ENCODE measurements at places on chromosomes 11 and 22.

DNA sequence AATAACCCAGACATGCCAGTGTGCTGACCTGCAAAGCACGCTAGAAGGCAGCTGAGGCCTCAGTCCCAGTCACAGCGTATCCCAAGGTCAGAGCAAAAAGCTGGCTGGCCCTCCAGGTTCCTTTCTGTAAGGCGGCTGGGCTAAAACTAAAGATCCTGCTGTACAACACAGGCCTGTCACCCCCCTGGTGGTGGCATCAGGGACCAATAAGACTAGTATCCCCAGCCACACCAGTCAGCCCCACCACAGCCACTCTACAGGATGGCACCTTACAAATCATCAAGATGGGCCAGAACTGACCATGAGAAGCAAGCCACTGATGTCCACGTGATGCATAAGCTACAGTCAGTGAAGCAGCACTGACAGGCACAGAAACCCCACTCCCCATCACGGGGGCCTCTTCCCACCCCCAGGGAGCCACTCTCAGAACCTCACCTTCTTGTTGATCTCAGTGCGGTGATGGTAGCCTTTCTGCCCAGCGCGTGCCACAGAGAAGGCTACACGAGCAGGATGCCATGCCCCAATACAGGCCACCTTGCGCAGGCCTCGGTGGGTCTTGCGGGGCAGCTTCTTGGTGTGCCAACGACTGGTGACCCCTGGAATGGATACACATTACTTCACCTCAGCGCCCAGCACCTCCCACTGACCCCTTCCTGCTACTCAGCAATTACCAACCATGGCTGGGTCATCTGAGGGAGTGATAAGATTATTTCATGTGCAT, 5.0 kb downstream of the RPL3 start:
- no peak for DNase-seq

DNA sequence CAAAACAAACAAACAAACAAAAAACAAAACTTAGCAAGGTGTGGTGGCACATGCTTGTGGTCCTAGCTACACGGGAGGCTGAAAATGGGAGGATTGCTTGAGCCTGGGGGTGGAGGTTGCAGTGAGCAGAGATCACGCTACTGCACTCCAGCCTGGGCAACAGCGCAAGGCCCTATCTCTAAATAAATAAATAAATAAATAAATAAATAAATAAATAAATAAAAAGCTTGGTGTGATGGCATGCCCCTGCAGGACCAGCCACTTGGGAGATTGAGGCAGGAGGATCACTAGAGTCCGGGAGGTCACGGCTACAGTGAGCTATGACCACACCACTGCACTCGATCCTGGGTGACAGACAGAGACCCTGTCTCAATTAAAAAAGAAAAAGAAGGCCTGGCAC, 9.0 kb upstream of the STARD10 start:
- DNase-seq: no peak

GRCh38 chr11:44979543-44980399, 29.1 kb upstream of the TP53I11 start:
- no peak for DNase-seq

GRCh38 chr11:132490978-132491377, 1041.3 kb downstream of the OPCML start:
- DNase-seq: no peak

DNA sequence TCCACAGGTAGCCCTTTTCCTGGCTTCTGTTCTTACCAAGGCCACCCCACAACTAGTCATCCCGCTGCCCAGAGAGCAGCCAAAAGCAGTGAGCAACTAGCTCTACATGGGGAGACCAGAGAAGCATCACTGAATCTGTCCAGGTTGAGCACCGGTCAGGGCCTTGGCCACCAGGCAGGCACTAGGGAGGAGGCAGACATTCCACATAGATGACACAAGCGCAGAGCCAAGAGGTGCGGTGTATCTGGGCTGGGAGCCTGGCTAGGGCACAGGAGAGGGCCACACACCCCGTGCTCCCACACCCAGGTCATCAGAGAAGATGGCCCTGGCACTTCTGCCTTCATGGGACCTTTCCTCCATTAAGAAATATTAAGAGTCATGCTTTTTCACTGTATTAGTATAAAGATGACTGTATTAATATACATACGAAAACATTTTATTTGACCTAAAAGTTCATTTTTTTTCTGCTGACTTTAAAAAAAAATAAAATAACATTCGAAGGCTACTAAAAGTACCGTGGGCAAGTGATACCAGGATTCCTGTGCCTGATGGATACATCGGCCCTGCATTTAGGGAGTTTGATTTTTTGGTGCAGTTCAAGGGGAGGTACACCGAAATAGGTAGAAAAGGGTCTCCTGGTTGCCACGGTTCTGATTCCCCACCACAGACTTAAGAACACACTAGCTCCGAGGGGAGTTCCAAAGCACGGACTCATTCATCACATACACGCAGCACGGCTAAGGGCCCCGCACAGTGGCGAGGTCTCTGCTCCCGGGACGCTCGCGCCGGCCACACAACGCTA, 1.2 kb downstream of the DGCR2 start:
- peak; percentile 25 for DNase-seq

GRCh38 chr22:22865311-22866072, 22.1 kb upstream of the IGLL5 start:
- peak; percentile 25 for DNase-seq

DNA sequence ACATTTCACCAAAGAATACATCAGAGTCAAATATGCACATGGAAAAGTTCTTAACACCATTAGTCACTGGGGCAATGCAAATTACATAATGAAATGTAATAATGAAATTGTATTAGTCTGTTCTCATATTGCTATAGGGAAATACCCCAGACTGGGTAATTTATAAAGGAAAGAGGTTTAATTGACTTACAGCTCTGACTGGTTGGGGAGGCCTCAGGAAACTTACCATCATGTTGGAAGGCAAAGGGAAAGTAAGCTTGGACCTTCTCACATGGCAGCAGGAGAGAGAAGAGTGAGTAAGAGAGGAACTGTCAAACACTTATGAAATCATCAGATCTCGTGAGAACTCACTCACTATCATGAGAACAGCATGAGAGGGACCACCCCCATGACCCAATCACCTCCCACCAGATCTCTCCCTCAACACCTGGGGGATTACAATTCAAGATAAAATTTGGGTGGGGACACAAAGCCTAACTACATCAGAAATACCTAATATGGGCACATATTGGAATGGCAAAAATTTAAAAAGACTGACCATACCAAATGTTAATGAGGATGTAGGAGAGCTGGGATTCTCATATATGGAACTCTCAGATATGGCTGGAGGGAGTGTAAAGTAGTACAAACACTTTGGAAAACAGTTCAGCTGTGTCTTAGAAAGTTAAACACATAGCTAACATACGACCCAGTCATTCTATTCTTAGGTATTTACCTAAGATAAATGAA, 65.1 kb upstream of the CD44 start:
- DNase-seq: no peak

- no peak for DNase-seq
Observed at GRCh38 chr11:34425867-34426266, 12.9 kb upstream of the CAT start.

DNA sequence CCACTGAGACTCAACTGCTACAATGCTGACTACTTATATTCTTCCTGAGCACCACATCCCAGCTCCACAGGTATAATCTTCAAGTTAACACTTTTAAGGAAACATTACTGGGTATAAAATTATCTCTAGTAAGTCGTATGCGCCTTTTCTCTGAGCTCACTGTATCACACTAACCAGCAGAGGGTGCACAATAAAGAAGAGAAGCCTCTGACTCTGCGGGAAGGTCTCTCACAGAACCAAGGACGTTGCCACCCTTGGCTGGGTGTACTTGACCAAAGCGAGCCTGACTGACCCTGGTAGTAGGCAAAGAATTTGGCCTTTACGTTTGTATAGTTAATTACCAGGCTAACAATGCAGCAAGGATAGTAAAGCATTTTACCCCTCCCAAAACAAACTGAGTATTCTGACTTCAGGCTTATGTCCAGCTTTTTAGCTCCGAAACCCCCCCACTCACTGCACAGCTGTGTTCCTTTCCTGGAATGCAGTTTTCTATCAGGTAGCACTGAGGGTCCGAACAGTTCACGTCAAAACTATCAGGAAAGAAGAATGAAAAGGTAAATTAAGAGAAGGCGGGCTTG, at the start of gene BTBD18:
BTBD18 (minus strand) TSS at position 144 of the 578 bp plus-strand sequence. CDS start 631 bp downstream, outside the sequence.
- DNase-seq: no peak

DNA sequence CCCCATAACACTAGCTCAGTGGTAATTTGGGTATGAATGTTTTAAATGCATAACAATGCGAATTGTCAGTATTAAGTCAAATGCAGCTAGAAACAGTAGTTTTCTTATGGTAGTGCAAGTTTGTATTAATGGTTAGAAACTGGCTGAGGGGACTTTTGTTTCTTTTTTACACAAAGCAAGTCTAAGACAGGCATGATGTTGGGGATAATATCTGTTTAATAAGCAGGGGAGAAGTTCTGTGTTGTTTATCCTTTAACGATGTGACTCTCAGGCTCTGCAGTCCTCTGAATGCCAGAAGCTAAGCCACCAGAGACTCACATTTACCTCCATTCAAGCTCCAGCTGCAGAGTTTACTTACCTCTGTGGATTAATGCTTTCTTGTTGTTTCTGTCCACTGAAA, 67.8 kb downstream of the SYT9 start:
- no peak for DNase-seq

- no peak for DNase-seq
Observed at GRCh38 chr11:73361953-73362776, 14.0 kb upstream of the RELT start.

GRCh38 chr11:2273771-2274170, 3.4 kb upstream of the ASCL2 start:
- no peak for DNase-seq

GRCh38 chr11:95132956-95133355, 43.3 kb downstream of the ENDOD1 start:
- DNase-seq: no peak

- no peak for DNase-seq
Observed at GRCh38 chr22:17974703-17975372, 49.5 kb downstream of the MICAL3 start.

- no peak for DNase-seq
Observed at GRCh38 chr11:127564810-127565209, 564.2 kb upstream of the KIRREL3 start.

GRCh38 chr22:43520632-43521039, 108.8 kb downstream of the MPPED1 start:
- DNase-seq: no peak

GRCh38 chr11:16095756-16096155, 260.6 kb downstream of the SOX6 start:
- no peak for DNase-seq

DNA sequence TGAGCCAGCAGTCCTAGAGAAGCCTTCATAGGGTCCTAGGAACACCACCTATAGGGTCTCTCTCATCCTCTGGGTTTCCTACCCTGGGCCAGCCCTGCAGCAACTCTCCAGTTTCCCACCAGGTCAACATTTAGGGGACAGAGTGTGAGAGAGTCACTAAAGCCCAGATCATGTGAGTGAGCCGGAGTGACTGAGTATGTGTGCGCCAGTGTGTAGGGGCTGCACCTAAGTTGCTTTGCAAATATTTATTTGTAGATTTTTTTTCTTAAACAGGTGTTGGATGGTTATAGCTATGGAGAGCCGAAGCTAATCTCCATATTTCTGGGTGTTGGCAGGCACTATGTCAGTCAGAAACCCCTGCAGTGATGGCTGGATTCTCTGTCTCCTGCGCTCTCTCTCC, 232.5 kb upstream of the NCAM1 start:
- DNase-seq: no peak

- no peak for DNase-seq
Observed at GRCh38 chr11:2789331-2789730, 89.5 kb upstream of the KCNQ1OT1 start.

DNA sequence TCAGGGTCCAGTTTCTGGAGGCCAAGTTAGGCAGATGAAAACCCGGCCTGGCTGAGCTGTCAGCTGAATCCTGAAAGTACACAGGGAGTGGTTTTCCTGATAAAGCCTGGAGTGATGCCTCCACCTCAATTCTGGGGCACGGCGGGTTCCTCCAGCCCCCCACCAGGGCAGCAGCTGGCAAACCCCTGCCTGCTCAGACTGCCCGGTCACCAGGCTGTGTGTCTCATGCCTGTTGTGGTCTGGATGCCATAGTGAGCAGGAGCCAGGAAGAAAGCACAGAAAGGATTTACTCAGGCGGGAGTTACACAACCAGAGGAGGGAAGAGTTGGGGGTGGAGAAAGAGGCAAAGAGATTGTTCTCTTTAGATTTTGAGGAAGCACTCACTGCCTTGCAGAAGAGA, 119.9 kb upstream of the RASSF10 start:
- DNase-seq: no peak

- no peak for DNase-seq
Observed at GRCh38 chr22:48268771-48269552, 1506.5 kb downstream of the TBC1D22A start.

DNA sequence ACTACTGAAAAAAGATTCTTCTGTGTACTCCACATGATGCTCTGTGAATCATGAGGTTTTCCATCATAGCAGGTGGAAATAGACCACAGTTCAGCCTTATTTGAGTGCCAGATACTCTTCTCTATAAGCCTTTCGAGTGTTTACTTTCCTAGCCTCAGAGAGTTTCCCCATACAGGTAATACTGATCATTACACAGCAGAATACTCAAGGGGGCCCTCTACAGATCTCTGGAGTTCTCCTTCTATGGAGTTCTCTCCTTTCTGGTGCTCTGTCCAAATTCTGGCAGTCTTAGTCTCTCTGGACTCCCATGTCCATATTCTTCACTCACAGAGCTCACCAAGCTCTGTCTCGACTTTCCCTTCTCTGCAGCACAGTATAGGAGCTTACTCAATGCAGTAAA, 175.7 kb upstream of the CARD18 start:
- DNase-seq: no peak

DNA sequence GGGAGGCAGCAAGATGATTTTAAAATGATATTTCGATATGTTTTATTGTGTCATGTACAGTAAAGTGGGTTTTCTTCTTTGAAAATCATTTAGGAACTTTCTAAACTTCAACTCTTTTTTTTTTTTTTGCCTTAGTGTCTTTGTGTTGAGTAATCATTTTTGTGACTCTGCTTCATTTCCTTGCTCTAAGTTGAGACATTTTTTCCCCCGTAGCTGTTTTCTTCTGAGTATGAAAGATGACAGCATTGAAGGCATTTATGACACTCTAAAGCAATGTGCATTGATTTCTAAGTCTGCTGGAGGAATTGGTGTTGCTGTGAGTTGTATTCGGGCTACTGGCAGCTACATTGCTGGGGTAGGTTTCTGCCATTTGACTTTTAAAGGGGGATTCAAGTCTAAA, 23.5 kb downstream of the RRM1 start:
- no peak for DNase-seq

DNA sequence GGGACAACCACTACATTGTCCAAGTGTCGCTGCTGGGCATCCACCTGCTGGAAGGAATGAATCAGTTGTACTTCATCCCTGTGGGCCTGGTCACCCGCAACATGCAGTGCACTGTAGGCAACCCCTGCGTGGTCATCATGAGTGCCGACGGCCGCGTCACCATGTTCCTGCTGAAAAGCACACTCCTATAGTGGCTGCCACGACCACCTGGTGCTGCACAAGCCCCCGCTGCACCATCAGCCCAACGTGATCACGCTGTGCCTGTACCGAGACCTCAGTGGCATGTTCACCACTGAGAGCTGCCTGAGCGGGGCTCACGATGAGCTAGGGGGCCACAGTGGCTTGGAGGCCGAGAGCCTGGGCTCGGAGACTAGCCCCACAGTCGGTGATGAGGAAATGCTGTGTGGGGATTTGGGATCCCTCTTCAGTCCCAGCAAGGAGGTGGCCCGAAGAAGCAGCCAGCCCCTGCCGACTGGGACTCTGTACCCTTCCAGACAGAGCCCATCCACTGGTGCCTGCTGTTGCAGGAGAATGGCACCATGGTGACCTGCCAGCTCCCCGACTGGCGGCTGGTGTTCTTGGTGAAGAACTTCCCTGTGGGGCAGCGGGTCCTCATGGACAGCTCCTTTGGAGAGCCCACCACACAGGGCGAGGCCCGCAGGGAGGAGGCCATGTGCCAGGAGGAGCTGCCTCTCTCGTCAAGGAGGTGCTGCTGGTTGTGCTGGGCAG, 15.7 kb upstream of the SLC5A4 start:
- DNase-seq: no peak
